CD4-positive, alpha-beta T cell treated with Interleukin-12 subunit alpha and Interleukin-12 subunit beta, for 1 hour (primary cell): ENCODE measurements at places on chromosomes 11 and 22.
A peak's percentile ranks its signal among the peaks of the same experiment; 100 is the strongest.

GRCh38 chr11:59243633-59244032 is 30.9 kb upstream of the MPEG1 start:
- DNase-seq = no peak

- DNase-seq = no peak
Measured at GRCh38 chr11:60059521-60060240, 3.2 kb downstream of the MS4A3 start.

DNA sequence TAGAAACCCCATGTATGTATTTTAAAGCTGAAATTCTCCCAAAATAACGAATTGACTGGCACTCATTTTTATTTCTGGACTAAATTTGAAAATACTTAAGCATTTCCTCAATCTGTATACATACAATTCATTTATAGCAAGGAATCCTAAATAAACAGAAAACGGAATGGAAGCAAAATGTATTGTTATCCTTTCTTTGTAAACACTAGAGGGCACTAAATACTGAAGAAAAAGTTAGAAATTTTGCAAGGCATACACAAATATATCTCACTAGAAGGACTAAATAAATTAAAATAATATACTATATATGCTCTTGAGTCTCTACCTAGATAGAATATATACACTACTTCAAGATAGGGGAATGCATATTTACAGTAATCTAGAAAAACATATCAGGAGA is 23.1 kb upstream of the ANO5 start:
- DNase-seq = no peak

- DNase-seq = no peak
Measured at GRCh38 chr11:77361184-77361583, 59.7 kb upstream of the GDPD4 start.

DNA sequence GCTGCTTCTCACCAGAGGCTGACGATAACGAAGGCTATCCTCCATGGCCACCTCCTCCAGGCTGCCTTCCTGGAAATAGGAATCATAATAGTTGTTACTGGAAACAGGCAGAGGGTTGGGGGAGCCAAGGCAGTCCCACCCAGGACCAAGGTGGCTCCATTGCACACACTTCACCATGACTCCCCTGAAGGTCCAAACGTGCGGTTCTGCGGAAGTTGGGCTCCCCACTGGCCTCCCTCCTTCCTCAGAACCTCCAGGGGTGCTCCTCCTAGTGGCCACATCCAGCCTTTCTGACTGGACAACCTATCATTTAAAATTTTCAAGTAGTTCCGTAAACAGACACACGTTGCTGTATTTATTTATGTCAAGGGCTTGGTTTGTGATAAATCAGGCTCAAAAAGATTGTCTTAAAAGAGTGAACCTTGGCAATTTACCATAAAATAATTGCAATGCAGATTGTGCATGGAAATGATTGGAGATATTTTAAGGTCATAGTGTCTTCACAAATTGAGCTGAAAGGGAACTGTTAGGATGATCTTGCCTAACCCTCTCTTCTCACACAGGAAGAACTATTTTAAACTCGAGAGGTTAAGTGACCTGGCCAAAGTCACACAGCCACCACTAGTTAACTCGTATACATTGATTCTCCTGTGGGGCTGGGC is 1.4 kb upstream of the TCN2 start:
- DNase-seq = peak; percentile 52

DNA sequence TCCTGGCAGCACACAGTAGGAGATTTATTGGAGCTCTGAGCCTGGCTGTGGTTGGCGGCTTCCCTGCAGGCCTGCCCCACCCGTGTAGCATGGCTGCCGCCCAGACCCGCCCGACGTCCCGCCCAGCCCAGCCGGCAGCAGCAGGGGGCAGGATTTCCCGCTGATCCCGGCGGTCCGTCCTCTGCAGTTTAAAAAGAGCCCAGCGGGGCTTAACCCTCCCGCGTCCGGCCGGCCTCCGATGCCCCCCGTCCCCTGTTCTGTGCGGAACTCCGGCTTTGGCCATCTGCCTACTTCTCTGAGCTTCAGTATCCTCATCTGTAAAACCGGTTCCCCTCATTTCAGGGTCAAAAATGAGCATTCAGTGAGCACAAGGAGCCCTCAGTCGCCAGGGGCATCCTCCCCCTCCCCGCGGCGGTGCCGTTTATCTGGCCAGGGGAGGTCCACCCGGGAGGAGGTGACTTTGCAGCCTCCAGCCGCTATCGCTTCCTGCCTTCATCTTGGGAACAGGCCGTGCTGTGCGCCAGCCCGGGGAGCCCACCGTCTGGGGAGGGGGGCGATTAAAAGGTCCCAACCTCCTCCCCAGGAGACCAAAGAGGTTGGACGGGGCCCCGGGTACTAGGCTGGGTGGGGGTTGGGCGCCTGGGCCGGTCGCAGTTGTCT is at the start of gene GAS2L1:
Gene GAS2L1, plus strand, starts transcription at position 476 of the 660 bp plus-strand sequence. CDS start 1,456 bp downstream, outside the sequence.
- peak; percentile 37 for DNase-seq

DNA sequence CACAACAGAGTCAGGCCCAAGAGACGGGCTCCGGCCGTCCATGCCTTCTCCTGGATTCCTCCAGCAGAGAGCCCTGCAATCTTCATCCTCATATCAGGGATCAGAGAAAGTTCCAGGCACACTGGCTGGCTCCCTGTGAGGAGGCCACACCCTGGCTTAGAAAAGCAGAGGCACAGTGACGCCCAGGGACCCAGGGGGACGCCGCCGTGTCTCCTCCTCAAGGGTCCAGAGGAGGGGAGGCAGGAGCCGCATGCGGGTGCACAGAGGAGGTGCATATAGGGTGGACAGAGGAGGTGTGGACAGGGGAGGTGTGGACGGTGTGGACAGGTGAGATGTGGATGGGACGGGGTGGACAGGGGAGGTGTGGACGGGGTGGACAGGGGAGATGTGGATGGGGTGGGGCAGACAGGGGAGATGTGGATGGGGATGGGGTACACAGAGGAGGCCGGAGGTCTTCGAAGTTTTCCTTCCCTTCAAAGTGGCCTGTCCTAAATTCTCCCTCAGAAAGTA is 1521.9 kb downstream of the BRD1 start:
- no peak for DNase-seq

- DNase-seq = no peak
Measured at GRCh38 chr11:60762851-60763691, 6.4 kb downstream of the MS4A15 start.

DNA sequence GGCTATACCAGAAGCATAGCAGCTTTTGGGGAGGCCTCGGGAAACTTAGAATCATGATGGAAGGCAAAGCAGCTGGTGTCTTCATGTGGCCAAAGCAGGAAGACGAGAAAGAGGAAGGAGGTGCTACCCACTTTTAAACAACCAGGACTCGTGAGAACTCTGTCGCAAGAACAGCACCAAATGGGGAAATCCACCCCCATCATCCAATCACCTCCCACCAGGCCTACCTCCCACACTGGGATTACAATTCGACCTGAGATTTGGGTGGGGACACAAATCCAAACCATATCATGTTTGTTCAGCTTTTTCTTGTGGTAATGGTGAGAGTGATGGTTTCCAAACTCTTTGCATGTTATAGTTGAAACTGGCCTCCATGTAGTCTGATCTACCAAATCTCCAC is 32.5 kb upstream of the OR10D3 start:
- no peak for DNase-seq

DNA sequence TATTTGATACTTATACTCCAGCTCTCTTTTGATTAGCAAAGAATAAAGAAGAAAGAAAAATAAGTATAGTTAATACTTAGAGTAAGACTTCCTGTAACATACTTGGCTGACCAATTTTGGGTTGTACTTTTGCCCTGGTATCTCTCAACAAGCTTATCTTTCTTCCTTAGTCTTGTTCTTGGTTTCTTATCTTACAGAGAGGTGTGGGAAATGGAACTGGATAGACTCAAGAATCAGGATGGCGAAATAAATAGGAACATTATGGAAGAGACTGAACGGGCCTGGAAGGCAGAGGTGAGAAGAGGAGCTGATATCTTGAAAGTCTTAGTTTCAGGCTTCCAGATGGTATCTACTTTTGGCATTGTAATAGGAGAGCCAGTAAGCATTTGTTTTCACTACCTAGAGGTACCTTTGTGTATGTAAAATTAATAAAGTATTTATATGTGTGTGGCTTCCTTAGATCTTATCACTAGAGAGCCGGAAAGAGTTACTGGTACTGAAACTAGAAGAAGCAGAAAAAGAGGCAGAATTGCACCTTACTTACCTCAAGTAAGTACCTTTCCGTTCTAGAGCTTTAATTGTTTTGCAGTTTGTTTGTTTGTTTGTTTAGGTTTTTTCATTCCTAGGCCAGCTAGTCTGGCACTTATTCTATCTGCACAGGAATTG is 11.3 kb upstream of the BACE1-AS start:
- DNase-seq = peak; percentile 36

DNA sequence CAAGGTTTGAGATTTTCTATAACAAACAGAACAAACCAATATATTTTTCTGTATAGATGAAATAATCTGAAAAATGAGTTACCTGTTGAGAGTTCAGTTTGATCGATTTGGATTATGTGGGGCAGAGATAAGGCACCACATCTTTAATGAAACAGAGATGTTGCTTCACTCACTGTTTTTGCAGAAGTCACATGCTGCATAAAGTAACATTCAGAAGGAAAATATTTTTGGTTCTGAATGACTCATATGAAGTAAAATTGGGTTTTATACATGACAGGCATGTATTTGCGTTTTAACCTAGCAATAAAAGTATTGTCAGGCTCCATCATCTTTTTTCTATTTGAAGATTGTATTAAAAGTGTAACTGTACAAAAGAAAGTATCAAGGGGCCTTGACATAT is 77.8 kb downstream of the BBOX1 start:
- DNase-seq = no peak

DNA sequence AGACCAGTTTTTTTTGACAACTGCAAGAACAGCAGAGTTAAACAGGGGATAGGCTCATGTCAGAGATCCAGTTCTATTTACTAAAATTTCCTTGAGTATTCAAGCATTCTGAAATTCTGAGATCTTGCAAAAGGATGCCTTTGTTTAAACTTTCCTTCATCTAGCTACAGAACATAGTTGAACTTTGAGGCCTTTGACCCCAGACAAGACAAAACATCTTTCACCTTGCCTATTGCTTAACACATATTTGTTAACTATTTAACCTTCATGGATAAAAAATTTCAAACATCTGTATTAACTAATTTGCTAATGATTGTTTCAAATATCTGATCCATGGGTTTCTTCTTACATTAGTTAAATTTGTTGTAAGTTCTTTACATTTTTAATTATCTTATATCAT is 38.2 kb downstream of the GLYATL1 start:
- DNase-seq = no peak

GRCh38 chr11:44825058-44825785 is 98.5 kb downstream of the TSPAN18 start:
- no peak for DNase-seq

- DNase-seq = no peak
Measured at GRCh38 chr11:11971906-11972547, 36.4 kb downstream of the DKK3 start.

- peak; percentile 63 for DNase-seq
Measured at GRCh38 chr11:67614730-67615714, 8.3 kb downstream of the NDUFV1 start.
